ENCODE measurements at places on chromosomes 6 and 20.

DNA sequence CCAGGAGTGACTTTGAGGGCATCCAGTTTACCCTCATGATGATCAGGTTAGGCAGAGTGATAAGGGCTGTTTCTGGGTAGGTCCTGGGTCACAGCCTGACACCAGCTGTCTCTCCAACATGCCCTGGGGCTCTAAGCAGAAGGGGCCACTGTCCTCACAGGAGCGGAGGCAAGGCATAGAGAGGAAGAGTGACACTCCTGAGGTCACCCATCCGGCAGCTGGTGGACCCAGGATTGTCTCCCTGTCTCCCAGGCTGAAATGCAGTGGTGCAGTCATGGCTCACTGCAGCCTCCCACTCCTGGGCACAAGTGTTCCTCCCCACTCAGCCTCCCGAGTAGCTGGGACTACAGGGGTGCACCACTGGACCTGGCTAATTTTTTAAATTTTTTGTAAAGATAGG lies 12.0 kb downstream of the DLGAP4 start:
- DNase-seq, result no peak

GRCh38 chr20:666877-667276 lies 8.7 kb downstream of the SCRT2 start:
- DNase-seq, result no peak

DNA sequence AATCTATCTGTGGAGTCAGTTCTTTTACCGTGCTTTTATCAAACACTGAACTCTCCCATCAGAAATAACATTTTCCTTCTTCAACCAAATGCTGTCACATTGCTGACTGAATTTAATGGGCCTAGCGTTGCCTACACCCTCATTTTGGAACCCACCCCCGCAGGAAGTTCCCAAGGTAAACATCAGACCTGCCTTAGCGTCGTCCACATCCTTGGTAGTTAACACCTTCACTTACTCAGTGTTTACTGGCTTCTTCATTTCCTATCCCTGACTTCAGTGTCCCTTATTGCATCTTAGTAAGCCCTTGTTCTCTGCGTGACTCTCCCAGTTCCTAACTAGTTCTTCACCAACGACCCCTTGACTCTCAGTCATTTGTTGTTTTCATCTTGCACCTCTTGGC lies 491.4 kb upstream of the SOX4 start:
- no peak for DNase-seq

DNA sequence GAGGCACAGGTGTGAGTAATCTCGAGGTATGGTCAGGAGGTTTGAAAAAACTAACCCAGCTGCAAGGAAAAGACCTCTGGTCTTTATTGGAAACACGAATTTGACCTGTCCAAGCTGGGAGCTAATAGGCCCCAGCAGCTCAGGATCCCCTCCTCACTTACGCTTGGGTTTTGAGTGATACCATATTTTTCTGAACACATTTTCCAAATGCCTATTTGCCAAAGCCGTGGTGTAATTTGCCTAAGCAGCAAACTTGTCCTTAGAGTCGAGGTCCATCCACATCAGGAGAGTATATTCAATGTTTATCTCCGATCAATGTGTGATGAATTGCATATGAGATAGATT lies 128.0 kb downstream of the BCAS1 start:
- no peak for DNase-seq

DNA sequence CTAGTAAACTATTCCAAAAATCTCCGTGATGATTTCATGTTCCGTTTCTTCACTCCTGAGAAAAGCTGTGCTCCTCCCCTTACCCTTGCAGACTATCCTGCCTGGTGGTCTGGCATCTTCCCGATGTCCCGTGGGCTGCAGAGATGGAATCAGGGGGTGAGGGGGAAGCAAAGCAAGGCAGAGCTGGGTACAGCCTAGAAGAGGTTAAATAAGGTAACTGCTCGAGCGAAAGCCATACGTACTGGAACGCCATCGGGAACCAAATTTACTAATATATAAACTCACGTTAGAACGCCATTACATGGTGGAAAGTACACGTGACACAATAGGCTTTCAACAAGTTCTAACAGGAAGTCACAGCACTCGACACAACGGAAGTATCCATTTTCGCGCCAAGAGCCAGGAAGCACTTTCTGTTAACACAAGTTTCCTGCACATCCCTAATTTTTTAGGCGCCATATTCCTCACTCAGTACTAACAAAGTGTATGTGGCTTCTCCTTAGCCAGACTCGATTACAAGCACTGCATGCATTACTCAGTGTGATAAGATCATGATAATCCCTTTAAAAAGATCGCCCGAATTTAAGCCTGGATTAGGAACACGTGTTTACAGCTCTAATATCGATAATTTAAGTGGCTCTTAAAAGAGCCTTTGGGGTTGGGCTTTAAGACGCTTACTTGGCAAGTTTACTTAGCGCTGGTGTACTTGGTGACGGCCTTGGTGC lies 101.6 kb upstream of the PRSS16 start:
- no peak for DNase-seq

DNA sequence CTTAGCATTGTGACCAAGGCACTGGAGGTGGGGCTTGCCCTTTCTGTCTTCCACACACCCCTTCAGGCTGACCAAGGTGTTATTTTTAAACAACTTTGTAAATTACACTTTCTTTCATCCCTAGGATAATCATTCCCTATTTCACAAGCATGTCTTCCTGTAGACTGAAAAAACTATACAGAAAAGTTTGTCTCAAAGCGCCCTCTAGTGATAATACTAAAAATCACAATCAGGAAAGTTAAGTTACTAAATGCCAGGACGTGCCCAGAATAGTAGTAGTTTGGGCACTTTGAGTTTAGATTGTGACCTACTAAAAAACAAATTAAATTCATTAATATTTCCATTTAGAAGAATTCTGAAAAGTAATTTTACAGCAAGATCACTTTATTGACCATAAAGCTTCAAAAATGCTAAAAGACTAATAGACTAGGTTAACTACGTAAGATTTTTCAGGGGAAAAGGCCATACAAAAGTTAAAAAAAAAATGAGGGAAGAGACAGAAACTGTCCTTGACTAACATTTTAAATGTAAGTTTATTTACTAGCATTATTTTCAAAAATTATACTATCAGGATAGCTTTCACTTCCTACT lies 123.3 kb upstream of the DUSP22 start:
- DNase-seq, result no peak

DNA sequence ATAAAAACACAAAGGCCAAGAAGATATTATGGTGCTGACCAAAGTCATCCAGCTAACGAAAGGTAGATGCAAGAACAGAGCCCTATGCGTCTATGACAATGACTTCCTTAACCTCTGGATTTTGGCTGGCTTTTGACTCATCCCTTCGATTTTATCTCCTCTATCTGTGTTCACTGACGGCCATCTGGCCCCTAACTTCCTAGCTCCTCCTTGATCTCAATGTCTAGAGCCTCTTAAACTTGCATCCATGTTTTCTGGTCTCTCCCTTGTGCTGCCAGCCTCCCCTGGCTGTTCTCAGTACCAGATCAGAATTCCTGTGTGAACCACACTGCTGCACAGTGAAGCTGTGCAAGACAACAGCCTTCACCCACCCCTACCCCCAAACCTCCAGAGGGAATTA lies 452.9 kb downstream of the UTRN start:
- DNase-seq, result no peak

DNA sequence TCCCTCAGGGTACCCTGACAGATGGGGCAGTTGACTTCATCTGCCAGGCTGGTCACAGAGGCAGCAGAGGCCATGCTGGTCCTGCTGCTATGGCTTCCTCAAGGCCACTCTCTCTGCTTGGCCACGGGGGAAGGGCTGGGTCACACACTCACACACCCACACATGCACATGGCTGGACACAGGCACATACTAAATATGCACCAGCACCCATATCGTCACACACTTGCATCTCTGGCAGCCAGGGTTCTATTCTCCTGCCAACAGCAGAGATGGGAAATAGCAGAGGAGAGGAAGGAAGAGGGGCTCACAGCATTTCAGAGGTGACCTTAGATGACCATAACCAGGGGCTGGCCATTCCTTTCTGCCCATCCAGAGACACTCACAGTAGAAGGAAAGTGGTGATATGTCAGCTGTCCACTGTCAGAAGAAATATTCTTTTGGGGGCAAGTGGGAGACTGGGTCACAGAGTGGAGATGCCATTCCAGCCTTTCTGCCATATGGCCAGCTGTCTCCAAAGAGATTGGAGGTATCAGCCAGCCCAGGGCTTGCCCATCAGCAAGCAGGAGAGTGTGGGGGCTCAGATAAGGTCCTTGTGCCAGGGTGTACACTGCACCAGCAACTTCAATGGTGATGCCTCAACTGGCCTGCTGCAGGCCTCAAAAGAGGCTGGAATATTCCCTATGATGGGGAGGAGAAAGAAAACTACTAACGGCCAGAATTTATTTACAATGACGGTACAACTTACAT lies at the start of gene TRIM10:
Gene TRIM10, minus strand, starts transcription at position 427 of the 747 bp plus-strand sequence. Its CDS starts 353 bp downstream, at position 74.
- no peak for DNase-seq

DNA sequence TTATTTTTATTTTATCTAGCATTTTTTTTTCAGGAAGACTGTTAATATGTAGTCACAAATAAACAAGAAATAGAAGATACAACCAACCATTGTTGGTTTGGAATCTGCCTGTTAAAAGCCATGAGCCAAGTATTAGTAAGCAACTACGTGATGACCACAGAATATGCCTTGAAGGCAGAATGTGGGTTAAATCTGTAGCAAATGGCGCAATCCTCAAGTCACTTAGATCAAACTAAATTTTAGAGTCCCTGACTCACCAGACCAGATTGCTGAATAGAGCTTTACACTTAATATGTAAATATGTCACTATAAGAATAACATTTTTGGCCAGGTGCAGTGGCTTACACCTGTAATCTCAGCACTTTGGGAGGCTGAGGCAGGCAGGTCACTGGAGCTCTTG lies 800.1 kb upstream of the CITED2 start:
- DNase-seq, result no peak

DNA sequence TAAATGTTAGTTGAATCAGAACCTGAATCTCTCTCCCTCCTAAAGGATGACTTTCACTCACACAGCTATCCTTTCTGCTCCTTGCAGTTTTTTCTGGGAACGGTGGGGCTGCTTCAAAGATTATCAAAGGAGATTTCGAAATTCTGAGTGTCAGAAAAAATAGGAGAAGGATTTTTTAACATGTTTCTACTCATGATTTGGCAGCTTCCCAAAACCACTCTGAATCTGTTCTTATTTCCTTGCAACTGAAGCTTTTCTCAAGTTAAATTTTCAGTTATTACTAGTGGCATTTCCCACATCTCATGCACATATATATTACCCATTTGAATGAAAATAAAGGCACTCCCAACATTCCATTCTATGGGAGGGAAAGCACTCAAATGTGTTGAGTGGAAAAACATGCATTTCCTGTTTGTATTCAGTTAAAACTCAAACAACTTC lies 123.6 kb downstream of the LCA5 start:
- DNase-seq, result no peak

GRCh38 chr20:47174456-47175243 lies 181.8 kb downstream of the ZMYND8 start:
- DNase-seq, result no peak

DNA sequence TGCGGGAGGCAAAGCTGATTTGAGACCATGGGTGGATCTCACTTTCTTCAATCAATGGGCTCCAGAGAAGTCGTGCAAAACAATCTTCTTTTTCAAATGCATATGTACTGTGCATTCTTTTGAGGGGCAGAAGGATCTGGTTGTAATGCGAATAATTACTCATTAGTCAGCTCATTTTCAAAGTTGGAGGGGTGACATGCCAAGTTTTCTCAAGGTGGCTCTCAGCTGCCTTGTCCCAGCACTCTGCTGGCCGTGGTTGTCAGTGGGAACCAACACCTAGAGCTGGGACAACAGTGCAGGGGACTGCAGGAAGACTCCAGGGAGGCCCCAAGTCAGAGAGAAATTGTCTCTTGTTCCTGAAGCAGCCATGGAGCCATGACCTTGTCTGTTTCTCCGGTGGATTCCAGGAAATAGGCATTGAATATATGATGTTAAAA lies 25.3 kb downstream of the MYT1 start:
- DNase-seq, result no peak

- no peak for DNase-seq
Observed at GRCh38 chr20:41345729-41346067, 5.1 kb downstream of the LPIN3 start.

DNA sequence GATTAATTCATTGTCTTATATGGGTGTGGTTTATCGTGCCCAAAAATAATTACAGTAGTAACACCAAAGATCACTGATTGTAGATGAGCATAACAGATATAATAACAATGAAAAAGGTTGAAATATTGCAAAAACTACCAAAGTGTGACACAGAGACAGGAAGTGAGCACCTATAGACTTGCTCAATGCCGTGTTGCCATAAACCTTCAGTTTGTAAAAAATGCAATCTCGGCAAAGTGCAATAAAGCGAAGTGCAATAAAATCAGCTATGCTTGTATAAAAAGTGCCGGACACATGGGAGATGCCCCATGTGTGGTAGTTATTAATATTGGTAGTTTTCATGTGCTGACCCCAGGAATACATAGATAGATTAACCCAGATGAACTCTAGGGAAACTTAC lies 192.6 kb downstream of the NRN1 start:
- no peak for DNase-seq

DNA sequence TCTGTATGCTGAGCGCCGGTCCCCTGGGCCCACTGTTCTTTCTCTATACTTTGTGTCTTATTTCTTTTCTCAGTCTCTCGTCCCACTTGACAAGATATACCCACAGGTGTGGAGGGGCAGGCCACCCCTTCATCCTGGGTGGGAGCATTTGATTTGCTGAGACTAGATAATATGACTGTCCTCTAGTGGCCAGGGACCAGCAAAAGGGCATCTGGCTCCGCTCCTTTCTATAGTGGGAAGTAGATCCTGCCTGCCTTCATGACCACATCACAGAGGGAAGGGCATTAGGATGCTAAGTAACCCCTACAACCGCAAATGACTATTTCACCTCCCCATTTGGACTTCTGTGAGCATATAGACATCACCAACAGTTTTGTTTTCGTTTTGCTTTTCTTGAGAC lies 64.5 kb downstream of the TRMT6 start:
- DNase-seq, result no peak

GRCh38 chr20:43981540-43981939 lies 66.9 kb downstream of the TOX2 start:
- DNase-seq, result no peak

- DNase-seq, result no peak
Observed at GRCh38 chr6:71284785-71285184, 3.8 kb upstream of the OGFRL1 start.

GRCh38 chr20:38173237-38174156 lies 8.4 kb upstream of the TGM2 start:
- DNase-seq, result no peak

DNA sequence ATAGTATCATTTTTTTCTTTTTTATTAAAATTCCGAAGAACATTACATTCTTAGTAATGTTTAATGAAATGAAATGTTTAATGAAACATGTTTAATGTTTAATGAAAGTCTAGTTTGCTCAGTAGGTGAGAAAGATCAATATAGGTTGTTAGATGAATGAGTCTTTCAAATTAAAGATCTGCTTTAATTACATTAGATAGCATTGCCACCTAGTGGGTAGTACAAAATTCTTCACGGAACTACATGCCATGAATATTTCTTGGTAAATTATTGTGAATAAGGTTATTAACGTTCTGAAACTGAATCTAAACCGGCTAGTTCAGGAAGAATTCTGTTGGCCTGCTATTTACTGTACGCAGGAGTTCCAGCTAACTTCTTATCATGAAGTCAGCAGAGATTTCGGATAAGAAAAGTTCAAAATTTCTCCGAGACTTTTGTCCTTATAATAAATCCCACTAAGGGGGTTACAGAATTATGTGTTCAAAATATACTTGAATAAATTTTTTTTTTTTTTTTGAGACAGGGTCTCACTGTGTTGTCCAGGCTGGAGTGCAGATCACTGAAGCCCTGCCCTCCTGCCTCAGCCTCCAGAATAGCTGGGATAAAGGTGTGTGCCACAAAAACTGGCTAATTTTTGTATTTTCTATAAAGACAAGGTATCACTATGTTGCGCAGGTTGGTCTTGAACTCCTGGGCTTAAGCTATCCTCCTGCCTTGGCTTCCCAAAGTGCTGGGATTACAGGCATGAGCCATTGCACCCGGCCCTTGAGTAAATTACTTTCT lies 7.9 kb upstream of the GMNN start:
- DNase-seq, result no peak
